Stimulated activated CD4-positive, alpha-beta T cell treated with anti-CD3 and anti-CD28 coated beads, TNF-alpha, amount 100 ng/mL, for 4 hours (primary cell): ENCODE measurements at places on chromosomes 7 and 10.

GRCh38 chr7:28550580-28551186, 138.4 kb downstream of the CREB5 start:
- DNase-seq, result no peak

- no peak for DNase-seq
Observed at GRCh38 chr7:136009488-136010079, 32.4 kb upstream of the MTPN start.

DNA sequence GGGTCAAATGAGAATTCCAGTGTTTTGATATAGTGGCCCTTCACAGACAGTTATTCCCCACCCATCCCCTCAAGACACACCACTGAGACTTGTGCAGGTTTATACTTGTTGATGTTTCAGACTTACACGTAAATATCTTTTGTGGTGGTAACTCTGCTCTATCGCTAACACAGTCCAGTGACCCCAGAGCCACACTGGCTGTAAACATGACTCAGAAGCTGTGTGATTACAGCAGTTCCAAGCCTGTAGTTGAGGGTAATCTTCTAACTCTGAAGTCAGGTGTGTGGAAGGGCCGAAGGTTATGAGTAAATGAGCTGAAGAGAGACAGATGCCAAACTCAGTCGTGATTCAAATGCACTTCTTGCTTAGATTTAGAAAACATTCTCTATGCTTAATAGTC, 19.4 kb downstream of the NOBOX start:
- DNase-seq, result no peak

GRCh38 chr7:92612501-92612900, 22.3 kb upstream of the FAM133B start:
- DNase-seq, result no peak

DNA sequence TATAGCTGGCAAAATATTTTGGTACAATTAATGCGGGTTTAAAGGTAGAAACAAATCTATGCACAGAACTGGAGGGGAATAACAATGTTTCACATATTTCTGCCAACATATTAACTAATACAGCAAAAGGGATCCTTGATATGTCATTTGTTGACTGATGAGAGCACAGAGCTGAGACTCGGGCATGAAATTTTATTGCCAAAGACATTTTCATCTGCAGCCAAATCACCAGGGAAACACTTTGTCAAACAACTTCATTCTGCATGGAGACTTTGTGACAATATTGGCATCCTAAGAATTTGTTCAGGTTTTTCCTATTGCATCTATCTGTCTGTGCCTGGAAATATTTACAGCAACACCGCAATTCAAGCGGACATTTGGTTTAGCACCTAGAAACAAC, 117.8 kb upstream of the C1QL3 start:
- DNase-seq, result no peak

- DNase-seq, result no peak
Observed at GRCh38 chr7:81029511-81029910, 110.7 kb upstream of the SEMA3C start.

- no peak for DNase-seq
Observed at GRCh38 chr10:116521424-116522290, 24.1 kb upstream of the PNLIP start.

- no peak for DNase-seq
Observed at GRCh38 chr7:138478499-138478908, 18.4 kb downstream of the TRIM24 start.

- no peak for DNase-seq
Observed at GRCh38 chr10:48804740-48805182, 120.1 kb downstream of the WDFY4 start.

DNA sequence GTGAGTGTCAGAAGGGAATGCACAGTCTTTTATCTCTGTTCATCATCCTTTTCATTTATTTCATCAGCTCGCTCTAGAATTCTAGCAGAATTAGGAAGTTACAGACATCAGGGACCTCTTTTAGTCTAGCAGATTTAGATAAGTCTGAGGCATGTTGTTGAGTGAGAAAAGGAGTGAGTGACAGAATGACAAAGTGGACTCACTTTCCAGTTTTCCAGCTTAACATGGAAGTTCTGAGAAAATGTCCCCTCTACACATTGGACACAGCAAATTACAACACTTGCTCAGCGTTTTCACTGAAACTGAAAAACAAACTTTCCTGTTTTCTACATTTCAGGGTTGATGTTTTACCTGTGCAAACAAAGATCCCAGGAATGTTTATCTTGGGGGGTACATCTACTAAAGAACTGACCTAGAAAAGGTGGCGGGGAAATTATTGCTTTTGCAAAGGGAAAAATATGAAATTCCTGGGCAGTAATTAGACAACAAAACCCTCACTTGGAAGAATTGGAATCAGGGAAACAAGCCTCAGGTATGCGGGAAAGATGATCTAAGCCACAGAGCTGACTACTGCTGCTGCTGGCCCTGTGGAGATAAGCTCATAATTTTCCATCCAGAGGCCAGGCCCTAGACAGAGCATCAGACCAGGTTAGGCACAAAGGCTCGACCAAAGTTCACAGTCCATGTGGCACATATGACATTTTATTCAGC, 14.6 kb upstream of the CYP3A5 start:
- DNase-seq, result no peak

DNA sequence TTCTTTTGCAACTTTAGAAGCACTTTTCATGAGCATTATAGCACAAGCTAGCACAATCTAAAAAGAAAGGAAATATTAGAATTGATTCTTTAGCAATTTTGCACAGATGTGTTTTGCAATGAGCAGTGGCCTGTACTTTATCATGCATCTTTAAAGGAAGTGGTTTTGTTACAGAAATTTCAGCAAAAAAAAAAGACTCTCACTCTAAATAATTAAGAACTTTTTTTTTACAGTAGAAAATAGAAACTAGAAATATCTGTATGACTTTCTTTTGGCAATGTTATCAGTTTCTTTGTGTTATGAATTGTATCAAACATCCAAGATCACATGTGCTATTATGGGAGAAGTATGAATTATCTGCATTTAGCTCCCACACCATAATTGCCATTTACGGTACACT, 195.7 kb upstream of the KLF6 start:
- DNase-seq, result no peak

- DNase-seq, result no peak
Observed at GRCh38 chr7:26393818-26394217, 102.2 kb downstream of the SNX10 start.

DNA sequence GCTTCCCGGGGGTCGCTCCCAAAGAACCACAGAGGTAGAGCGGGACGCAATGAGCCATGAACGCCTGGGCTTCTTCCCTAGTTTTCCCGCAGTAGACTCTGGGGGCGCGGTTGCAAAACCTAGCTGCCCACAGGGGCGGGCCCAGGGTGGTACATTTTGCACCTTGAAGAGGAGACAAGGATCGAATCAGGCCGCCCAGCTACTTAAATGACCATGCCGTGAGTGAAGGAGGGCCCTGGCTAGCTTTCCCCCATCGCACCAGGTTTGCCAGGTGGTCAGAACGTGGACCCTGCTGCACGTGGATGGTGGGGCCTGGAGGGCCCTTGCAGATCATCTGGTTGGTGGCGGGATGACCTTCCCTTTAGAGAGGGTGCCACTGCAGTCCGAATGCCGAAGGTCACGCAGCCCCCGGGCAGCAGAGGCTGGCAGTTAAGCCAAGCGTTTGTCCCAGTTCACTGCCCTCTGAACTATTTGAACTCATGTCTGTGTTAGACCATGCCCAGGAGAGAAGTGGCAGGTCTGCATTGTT, 604 bp upstream of the SHTN1 start:
- no peak for DNase-seq

GRCh38 chr10:124677749-124678556, 66.2 kb downstream of the FAM53B start:
- no peak for DNase-seq
